ENCODE measurements at places on chromosomes 4 and X.

DNA sequence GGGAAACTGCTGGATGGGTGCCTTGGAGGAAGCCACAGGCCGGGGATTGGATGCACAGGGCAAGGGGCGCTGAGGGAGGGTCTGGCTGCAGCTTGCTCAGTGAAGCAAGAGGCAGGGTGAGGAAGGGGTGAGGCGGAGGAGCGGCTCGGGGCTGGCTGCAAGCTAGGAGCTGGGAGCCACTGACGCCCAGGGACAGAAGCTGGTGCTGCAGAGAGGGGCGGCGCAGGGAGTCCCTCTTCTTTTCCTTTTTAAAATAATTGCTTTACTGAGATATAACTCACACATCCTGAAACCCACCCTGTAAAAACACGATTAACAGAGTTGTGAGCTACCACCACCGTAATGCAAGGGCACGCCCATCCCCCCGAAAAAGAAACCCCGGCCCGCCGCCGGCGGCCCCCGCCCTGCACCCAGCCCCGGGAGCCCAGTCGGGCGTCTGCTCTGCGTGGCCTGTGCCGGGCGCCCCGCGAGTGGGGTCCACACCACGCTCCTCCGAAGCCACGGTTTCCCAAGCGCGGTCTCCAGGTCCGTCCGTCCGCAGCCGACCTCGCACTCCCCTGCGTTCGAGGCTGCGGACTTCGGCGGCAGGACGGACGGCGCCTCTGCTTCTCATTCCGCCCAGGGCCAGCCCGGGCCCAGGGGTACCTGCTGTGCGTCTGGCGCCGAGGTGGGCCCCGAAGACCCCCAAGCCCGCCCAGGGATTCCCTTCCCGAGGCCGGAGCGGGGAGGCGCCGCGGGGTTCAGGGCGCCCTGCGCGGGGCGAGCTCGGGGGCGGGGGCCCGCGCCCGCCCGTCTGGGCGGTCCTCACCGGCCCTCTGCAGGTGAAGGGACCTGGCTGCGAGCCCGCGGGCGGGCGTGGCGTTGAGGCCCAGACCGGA, 866 bp upstream of the UVSSA start:
- no peak for DNase-seq

DNA sequence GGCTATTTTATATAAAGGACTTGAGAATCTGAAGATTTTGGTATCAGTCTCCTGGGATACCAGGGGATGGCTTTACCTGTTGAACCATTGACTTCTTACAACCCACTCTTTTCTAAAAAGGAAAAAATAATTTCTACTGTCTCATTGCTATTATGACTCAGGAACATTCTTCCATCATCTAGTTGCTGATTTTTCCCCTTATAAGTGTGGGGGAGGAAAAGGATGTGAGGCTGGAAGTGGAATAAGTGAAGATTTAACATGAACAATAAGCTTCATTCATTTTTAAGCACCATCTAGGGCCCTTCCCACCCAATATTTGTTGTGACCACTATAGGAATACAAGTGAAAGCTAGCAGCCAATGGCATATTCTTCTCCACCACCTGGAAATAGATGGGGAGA, 10.6 kb upstream of the MND1 start:
- no peak for DNase-seq

GRCh38 chr4:170741856-170742255, 652.1 kb upstream of the AADAT start:
- no peak for DNase-seq

- no peak for DNase-seq
Measured at GRCh38 chr4:3044870-3045819, 29.2 kb downstream of the HTT-AS start.

DNA sequence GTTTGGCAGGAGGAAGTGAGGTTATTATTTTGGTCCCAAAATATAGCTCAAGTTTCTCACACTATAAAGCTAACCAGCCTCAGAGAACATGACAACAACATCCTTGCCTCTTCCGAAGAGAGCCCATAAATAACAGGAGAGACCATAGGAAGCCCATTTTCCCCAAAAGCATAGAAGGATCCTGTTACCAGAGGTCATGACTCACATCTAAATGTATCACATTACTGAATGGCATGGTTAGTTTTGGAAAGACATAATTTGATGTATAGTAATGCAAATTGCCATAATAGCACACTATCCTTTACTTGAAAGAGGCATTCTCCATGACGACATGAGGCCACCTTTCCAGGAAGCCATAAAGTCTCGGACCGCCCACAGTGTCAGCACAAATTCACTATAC, 238.8 kb upstream of the GRIA3 start:
- no peak for DNase-seq

All from Panc1 (cell line).